ENCODE measurements at places on chromosomes 12 and 14. TPM values are rescaled to one million over a fixed set of nuclear protein-coding genes. Genes with fewer than 3 reads are reported as not detected.

- H3K27me3 ChIP-seq = no peaks in the 10 kb centered on the region
- peak; percentile 53 for DNase-seq
- peak overlapping the region; percentile 18 for H3K27ac ChIP-seq
- H3K4me1 ChIP-seq = peaks cover 31% of the 10 kb centered on the region
- peak overlapping the region; percentile 42 for H3K4me3 ChIP-seq
Measured at GRCh38 chr12:121465921-121466793, 66.2 kb downstream of the RNF34 start.

DNA sequence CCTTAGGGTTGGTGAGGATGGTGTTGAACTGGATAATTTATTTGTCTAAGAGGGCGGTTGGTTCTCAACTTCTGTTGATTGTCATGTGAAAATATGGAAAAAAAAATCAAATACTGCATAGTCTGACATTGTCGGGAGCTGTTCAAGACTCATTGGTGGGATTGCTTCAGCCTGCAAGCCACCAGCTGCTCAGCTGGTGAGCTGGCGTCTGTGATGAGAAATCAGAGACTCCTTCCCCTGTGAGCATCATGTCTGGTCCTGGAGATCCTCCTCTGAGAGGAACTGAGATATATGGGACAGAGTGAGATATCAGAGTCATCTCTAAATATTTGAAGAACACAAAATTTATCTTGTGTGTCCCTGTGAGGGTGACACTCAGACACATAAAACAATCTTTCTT is 49.9 kb downstream of the TRIM9 start:
- no peaks in the 10 kb centered on the region for H3K27me3 ChIP-seq
- no peaks in the 10 kb centered on the region for H3K36me3 ChIP-seq
- H3K27ac ChIP-seq = no peak overlapping the region

DNA sequence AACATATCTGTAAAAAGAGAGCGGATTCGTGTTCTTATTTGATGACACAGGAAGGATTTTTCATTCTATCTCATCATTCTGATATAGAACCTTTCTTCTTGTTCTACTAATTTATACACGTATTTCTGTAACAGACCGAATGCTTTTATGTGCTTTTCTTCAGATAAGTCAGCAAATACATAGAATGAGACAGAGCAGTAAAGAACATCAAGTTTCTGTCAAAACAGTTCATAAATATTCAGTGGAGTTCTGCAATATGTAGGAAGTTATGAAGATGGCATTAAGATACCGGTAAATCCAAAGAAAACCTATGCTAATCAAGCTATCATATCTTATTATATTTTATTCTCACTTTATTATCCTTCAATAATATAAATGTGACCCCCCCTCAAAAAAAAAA is 280.6 kb downstream of the EGLN3 start:
- no peak for DNase-seq
- no peaks in the 10 kb centered on the region for H3K36me3 ChIP-seq
- no peaks in the 10 kb centered on the region for H3K27me3 ChIP-seq
- no peak overlapping the region for H3K27ac ChIP-seq

DNA sequence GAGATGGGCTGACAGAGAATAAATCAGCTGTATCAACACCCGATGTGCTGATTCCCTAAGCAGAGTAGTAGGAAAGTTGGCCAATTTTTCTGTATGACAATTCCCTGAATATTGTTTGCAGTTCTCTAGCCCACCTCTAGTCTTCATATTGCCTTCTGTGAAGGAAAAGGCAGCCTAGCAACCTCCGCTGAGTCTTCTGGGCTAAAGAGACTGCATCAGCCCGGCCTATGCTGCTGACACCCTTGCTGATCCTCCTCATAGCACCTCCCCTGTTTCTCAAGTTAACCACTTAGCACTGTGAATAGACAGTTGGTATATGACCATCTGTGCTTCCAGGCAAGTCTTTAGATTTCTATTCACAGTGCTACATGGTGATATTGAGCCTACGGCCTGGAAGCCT is 161.1 kb upstream of the EGLN3 start:
- no peak for DNase-seq
- H3K36me3 ChIP-seq = no peaks in the 10 kb centered on the region
- no peaks in the 10 kb centered on the region for H3K27me3 ChIP-seq
- H3K27ac ChIP-seq = no peak overlapping the region
- no peaks in the 10 kb centered on the region for H3K4me1 ChIP-seq

GRCh38 chr12:115984616-115985015 is 292.9 kb downstream of the MED13L start:
- H3K4me1 ChIP-seq = peaks cover 4% of the 10 kb centered on the region
- DNase-seq = no peak
- H3K27ac ChIP-seq = no peak overlapping the region
- no peak overlapping the region for H3K4me3 ChIP-seq
- no peaks in the 10 kb centered on the region for H3K27me3 ChIP-seq
- peaks cover 68% of the 10 kb centered on the region for H3K36me3 ChIP-seq

DNA sequence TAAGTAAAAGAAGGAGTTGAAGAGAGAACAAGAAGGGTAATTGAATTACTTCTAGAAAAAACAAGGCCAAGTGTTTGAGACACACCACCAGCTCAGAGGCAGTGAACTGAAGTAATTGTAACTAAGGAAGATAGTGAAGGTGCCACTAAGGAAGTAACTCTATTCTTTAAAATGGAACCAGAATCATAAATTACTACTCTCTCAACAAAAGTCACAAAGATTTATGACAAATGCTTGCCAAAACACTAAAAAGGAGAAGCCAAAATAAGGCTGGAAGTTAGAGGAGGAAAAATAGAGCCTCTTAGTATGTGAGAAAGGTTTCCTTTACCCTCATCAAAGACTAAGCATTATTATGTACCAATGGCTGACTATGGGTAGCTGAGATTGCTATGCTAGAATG is 208.5 kb downstream of the MDGA2 start:
- H3K36me3 ChIP-seq = no peaks in the 10 kb centered on the region
- no peaks in the 10 kb centered on the region for H3K27me3 ChIP-seq
- DNase-seq = no peak

DNA sequence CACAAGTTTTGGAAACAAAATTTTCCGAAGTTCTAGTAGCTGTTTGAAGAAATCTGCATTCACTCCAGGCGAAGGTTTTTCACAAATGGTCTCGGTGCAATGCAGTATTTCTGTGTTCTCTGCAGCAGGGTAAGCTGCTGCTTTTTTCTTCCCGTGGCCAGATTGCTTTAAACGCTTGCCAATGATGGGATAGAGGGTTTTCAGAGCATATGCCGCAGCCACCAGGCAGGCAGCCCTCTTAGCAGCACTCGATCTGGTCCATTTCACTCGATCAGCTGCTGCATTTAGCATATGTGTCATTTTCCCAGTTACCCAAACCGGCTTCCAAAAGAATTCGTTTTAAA is 315 bp downstream of the ABCD2 start:
- H3K27me3 ChIP-seq = no peaks in the 10 kb centered on the region
- peak overlapping the region; percentile 60 for H3K4me3 ChIP-seq
- H3K36me3 ChIP-seq = no peaks in the 10 kb centered on the region
- no peak for DNase-seq

GRCh38 chr14:95536671-95537070 is 1.8 kb downstream of the GLRX5 start:
- no peaks in the 10 kb centered on the region for H3K27me3 ChIP-seq
- H3K4me1 ChIP-seq = peaks cover 20% of the 10 kb centered on the region
- DNase-seq = no peak
- no peak overlapping the region for H3K27ac ChIP-seq
- no peak overlapping the region for H3K4me3 ChIP-seq
- H3K36me3 ChIP-seq = no peaks in the 10 kb centered on the region

GRCh38 chr12:127108360-127109215 is 1158.4 kb upstream of the TMEM132C start:
- no peak overlapping the region for H3K27ac ChIP-seq
- DNase-seq = no peak
- no peak overlapping the region for H3K4me3 ChIP-seq
- no peaks in the 10 kb centered on the region for H3K27me3 ChIP-seq

Gene KCNMB4
- not detected for total RNA-seq

DNA sequence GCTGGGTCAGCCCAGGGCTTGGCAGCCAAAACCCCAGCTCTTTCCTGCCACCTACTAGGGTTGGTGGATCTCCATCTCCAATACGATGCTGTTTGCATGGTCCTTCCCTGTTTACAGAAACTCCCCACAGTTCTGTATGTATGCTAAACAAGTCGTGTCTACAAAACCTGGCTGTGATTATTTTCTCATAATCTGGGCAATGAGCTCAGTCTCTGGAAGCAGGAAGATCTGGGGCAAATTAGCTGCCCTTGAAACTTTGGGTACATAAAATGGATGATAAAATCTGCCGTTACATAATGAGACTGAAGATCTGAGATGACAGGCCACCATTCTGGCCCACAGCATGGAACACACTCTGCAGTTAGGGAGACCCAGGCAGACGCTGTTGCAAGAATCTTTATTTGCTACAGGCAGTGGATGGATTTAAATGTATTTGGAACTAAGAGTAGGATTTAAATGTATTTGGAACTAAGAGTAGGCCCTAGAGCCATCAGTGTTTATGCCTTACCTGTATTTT is 31.7 kb downstream of the ACADS start:
- no peak overlapping the region for H3K27ac ChIP-seq
- no peak overlapping the region for H3K4me3 ChIP-seq
- H3K27me3 ChIP-seq = no peaks in the 10 kb centered on the region
- no peak for DNase-seq
- H3K4me1 ChIP-seq = no peaks in the 10 kb centered on the region
- H3K36me3 ChIP-seq = peaks cover 4% of the 10 kb centered on the region

DNA sequence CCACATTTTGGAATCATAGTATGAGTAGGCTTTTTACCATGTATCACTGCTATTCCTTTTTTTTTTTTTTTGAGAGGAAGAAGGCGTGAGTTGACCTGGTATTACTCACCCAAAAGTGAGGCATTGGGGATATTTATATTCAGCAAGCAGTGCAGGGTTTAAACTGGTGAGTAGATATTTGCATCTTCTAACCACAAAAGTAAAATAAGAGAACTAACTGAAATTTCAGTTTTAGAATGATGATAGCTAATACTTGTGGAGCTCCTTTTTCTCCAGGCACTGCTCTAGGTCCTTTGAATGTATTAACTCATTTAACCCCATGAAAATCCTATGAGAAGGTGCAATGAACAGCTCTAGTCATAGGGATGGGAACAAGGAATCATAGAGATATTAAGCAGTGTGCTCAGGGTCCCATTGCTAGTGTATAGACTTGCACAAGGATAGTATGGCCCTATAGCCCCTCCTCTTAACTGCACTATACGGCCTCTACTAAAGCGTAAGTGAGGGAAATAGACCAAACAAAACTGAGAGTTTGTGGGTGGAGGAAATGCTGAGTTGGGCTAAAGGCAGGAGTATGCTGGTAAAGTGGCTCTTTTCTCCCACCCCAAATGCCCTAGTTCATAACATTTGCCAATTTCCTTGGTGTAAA is 104.3 kb upstream of the MAX start:
- H3K36me3 ChIP-seq = no peaks in the 10 kb centered on the region
- DNase-seq = no peak
- H3K27ac ChIP-seq = peak overlapping the region; percentile 52
- no peak overlapping the region for H3K4me3 ChIP-seq
- no peaks in the 10 kb centered on the region for H3K27me3 ChIP-seq

DNA sequence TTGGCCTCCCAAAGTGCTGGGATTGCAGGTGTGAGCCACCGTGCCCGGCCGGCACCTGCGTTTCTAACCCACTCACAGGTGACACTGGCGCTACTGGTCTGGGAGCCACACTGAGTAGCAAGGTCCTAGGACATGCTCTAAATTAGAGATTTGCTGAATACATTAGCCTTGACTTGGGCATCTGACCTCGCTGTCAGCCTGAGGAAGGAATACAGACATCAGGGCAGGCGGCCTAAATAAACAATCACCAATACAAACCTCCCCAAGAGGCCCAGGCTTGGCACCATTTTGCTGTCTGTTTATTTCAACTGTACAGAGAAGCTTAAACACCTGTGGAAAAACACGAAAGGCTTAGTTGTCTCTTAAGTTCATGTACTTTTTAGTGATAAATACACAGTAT is 27.5 kb downstream of the P2RX4 start:
- H3K27me3 ChIP-seq = no peaks in the 10 kb centered on the region
- peaks cover 20% of the 10 kb centered on the region for H3K36me3 ChIP-seq
- DNase-seq = no peak

Gene KLRG1
- 76.3 TPM for total RNA-seq

Gene KRT77
- total RNA-seq = not detected

DNA sequence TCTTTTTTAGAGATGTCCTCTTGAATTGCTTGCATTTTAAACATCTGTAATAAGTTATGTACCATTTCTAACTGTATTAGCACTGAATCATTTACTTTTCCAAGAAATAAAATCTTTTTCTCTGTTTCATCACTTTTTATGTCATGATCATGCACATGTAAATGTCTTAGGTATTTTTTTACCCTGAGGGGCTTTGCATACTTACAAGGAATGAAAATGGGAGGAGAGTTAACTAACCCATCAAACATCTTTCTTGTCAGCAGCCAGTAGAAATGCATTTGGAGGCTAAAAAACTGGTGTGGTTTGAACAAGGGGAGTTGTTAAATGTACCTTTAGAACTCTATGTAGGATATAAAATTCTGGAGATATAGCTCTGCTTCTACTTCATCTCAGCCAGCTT is 1080.3 kb downstream of the GALC start:
- DNase-seq = no peak
- H3K27me3 ChIP-seq = no peaks in the 10 kb centered on the region
- H3K4me3 ChIP-seq = no peak overlapping the region
- H3K36me3 ChIP-seq = no peaks in the 10 kb centered on the region
- H3K27ac ChIP-seq = no peak overlapping the region
- H3K4me1 ChIP-seq = no peaks in the 10 kb centered on the region

Gene SERPINA3
- not detected for total RNA-seq

Gene MEG3
- total RNA-seq = 1.0 TPM

DNA sequence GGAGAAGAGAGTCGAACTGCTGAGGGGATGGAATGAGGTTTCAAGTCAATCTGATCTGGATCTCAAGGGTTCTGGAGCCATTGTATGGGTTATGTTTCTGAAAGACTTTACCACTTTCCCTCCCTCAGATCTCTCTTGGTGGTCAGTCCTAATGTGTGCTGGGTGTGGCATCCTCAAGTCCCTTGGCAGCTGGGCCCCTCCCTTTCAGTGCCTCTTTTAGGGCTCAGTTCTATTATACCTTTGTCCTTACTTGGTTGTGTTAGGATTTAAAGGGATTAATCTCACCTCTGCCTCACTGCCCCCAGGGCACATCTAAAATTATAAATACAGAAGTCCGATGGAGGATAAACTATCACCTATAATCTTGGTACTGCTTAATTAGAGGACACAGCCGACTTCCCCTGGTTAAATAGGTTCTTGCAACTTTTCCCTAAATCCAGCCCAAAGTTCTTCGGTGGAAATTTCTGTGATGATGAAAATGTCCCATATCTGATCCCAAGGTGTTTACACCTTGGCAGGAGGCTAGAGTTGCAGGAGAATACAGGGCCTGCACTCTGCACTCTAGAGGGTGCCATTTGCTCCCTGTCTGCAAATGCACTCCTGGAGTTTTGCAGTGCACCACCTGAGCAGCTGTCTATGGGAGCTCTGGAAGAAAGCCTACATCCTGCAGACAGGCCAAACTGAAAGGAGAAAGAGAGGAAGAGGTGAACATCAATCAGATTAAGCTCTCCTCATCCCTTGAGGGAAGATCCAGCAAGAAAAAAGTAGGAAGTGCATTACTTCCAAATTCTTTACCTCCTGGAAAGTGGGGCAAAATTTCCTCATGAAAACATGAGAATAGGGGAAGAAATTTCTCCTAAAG is 106.8 kb downstream of the NUAK1 start:
- H3K36me3 ChIP-seq = no peaks in the 10 kb centered on the region
- no peak overlapping the region for H3K27ac ChIP-seq
- no peaks in the 10 kb centered on the region for H3K4me1 ChIP-seq
- H3K4me3 ChIP-seq = no peak overlapping the region
- H3K27me3 ChIP-seq = no peaks in the 10 kb centered on the region

Gene NTF3
- not detected for total RNA-seq

Gene TAC3
- total RNA-seq = not detected

- no peaks in the 10 kb centered on the region for H3K36me3 ChIP-seq
- no peak for DNase-seq
- no peaks in the 10 kb centered on the region for H3K4me1 ChIP-seq
- H3K27ac ChIP-seq = no peak overlapping the region
Measured at GRCh38 chr14:77305696-77306095, 15.0 kb downstream of the POMT2 start.

Gene TRMT5
- 1.9 TPM for total RNA-seq

Gene CLEC4A
- 6.9 TPM for total RNA-seq

Measured in natural killer cell (primary cell).